Hindlimb muscle (tissue), 1 donor: ENCODE measurements at places on chromosomes 7 and 10.

GRCh38 chr7:101161692-101162471, 3.5 kb downstream of the VGF start:
- DNase-seq: no peak

DNA sequence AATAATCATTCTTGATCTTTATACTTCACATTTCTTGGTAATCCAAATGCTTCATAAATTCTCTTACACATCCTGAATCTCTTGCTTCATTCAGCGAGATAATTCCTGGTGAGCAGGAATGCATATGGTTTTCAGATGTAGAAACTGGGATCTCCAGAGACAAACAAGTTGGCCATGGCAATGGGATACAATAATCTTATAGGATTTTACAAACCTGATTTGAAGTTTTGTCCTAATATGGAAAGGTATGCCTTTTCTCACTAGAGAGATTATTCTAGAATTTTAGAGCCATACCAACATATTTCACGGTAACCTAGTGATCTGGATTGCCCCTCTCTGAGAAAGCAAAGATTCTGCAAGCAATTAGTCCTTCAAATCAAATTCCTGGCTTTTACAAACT, 13.1 kb upstream of the TRDMT1 start:
- DNase-seq: no peak

DNA sequence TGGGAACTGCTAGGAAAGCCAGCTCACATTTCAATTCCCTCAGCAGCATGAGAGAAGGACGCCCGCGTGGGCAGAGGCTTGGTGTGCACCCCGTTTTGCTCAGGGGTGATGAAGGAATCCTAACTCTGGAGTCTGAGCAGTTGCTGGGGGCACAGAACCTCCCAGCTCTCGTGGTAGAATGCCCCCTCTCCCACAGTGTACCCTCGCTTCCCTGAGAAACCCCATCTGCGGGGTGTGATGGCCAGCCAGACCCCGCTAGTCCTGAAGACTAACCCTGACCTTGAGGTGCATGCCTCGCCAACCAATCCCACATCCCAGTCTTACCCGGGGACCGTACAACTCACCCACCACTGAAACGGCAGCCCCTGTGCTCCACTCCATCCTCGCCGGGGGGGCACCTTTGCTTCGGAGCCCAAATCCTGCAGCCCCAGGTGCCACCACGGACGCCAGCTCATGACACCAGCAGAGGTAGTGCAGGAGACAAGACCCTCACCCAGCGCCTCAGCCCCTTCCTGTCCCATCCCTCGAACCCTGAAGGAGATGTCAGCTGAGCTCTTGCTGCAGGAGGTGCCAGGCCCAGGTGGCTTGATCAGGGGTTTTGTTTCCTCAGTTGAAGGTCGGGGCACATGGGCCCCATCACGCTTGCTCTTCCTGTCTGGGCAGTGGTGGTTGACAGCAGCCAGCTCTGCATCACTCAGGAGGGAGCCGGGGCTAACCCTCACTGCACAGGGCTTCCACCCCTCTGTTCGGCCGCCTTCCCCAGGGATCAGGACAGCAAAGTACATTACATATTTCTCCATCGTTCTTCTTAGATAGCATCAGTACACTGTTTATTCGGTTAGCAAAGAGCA, 236.5 kb downstream of the MGMT start:
- no peak for DNase-seq

DNA sequence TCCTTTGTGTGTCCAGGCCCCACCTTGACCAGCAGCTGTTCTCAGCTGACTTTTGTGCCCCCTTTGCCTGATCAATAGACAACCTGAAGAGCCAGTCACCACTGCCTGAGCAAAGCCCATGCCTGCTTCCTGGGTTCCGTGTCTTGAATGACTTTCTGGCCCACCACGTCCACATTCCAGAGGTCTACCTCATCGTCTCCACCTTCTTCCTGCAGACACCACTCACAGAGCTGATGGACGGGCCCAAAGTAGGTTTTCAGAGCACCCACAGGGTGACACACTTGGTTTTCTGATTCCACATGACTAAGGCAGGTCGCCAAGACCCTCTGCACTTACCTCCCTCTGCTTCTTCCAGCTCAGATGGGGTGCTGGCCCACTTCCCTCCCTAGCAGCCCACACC, 126.8 kb downstream of the WDFY4 start:
- DNase-seq: no peak

- no peak for DNase-seq
Observed at GRCh38 chr10:78365694-78366093, 332.0 kb downstream of the RPS24 start.

DNA sequence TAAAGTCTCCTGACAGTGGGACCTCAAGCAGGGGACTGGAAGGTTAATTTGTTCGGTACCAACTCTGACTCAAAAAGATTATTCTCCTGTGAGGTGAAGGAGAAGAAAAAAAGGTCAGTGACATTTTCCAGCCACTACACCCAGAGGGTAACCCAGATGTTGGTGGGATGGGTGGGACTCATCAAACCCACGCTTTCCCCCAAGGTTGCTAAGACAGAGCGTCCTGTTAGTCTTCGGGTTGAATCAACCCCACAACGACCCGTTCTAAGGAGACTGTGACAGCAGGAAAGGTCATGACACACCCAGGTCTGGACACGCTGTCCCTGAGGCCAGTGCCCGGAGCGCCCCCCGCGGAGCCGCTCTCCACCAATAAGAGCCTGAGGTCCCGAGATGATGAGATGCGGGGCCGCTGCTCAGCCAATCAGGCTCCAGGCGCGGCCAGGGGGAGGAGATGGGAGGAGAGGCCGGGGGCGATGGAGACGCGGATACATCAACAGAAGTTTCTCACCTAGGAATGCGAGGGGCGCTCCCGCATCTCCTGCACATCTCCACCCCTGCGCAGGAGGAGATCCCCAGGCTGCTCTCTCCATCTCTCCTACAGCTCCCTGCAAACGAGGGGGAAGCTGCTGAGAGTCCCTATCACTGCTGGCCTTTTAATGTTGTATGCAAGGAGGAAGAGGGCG, at the start of gene WNT16:
TSS of gene WNT16 (plus strand) at position 493 of the 683 bp plus-strand sequence. CDS start 293 bp downstream, outside the sequence.
- DNase-seq: no peak

DNA sequence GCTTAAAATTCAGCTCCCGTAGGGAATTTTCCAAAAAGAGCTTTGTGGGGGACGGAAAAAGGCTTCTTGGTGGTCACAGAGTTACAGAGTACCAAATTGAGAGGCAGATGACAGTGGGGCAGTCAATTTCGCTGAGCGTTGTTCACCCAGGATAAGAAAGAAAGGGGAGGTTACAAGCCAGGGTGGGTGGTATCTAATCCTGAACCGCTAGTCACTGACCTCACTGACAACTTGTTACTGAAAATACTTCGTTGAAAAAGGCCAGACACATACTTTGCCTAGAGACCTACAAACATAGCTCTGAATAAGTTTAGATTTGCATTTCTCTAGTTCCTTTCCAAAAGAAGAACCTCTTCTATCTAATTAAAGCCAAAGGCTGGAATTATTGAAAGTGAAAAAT, at the start of gene CTNNA3:
TSS of gene CTNNA3 (minus strand) at position 167 of the 400 bp plus-strand sequence.
- DNase-seq: no peak

- DNase-seq: no peak
Observed at GRCh38 chr10:104059364-104059763, 26.3 kb downstream of the COL17A1 start.

DNA sequence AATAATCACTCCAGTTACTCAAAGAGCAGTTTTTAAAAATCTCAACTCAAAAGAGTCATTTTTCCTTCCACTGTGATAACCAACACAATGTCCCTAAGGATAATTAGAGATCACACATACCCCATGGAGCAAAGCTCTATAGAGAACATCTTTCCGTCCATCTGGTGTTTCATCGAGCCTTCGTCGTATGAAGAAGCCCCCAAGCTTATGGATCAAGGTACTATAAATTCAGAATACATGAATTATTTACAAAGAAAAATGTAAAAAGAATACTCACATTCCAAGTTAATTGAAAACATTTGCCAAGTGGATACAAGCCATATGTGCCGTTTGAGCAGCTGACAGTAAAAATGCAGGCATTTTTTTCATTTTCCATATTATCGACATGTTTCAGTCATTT, 14.8 kb downstream of the GPAM start:
- no peak for DNase-seq

- no peak for DNase-seq
Observed at GRCh38 chr7:113622796-113623195, 296.0 kb downstream of the PPP1R3A start.

- DNase-seq: peak; percentile 73
Observed at GRCh38 chr7:105014693-105015389, 836 bp downstream of the KMT2E start.

DNA sequence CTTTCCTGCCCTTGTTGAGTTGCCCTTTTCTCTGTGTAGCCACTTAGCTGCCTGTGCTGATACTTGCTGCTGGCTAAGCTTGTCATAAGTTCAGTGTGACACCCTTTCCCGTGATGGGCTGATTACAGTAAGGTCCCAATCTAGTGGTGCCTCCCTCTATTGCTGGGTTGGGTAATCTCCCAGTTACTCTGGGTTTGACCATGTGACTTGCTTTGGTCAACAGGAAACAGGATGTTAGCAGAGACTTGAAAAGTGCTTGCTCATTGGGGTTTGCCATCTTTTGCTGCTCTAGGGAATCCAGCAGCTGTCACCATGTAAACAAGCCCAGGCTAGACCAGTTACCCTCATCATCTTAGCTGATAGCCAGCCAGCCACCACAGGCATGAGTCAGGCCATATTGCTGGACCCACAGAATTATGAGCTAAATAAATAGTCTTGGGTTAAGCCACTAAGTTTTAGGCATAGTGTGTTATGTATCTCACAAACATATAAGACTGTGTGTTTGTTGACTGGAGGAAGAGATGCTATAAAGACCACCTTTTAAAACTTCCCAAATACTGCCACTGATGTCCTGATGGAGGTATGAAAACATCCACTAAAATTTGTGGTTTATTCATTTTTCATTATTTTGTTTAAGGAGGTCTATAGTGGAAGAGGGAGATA, 4.0 kb upstream of the LEP start:
- no peak for DNase-seq

GRCh38 chr7:120959929-120960484, 9.4 kb downstream of the ING3 start:
- DNase-seq: no peak

GRCh38 chr10:133511907-133512528, 15.1 kb upstream of the CYP2E1 start:
- DNase-seq: no peak

DNA sequence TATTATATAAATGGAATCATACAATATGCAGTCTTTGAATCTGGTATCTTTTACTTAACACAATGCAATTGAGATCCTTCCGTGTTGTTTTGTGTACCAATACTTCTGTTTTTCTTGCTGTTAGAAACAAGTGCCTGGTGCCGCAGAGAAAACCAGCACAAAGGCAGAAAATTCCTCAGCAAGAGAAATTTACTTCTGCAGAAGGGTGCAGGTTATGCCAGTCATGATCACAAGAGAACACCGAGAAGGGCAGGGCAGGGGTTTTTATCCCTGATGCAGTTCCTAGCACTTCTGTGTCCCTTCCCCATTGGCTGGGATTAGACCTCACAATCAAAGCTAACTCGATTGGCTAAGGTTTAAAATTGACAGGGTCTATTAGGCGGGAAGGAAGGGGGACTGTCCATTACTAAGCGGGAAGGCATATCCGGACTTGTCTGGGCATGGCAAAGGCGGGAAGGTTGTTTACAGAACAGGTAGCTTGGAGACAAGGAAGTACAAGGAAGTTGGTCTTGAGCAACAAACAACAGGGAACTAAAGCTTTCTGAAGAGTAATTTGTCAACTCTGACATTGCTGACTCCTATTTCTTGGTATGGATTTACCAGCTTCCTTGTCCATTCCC, 2.4 kb upstream of the ZNF33B start:
- no peak for DNase-seq

DNA sequence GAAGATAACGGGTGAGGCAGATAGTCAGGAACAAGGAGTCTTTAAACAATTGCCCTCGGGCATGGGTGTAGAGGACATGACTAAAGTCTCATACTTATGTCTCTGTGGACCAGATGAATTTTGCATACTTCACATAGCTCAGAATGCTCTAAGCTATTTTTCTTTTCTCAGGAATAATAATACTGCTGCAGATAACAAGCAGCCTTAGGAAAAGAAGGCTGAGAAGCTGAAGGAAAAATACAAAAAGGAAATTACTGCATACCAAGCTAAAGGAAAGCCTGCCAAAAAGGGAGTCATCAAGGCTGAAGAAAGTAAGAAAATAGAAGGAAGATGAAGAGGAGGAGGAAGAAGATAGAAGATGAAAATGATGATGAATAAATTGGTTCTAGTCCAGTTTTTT, 13.4 kb upstream of the ERCC6 start:
- no peak for DNase-seq

DNA sequence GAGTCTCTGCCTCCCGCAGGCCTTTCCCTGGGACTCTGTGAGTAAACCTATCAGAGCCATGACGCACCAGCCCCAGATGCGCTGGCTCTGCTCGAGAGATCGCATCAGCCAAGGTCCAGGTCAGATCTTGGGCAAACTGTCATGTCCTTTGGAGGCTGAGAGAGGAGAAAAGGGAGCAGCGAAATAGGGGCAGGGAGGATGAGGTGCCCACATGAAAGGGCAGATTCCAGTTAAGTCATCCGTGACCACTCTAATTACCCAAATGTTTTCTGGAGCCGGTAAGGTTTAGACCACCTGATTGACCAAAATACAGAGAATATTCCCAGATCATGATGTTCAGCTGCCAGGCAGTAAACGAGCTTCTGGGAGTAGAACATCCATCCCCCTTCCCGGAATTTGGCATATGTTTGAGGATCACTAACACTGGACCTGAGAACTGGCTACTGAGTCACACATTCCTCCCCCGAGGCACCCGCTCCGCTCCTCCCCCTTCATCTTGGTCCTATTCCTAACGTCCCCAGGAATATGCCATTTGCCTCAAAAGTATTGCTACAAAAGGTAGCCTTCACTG, 88.0 kb downstream of the FGFR2 start:
- DNase-seq: no peak

DNA sequence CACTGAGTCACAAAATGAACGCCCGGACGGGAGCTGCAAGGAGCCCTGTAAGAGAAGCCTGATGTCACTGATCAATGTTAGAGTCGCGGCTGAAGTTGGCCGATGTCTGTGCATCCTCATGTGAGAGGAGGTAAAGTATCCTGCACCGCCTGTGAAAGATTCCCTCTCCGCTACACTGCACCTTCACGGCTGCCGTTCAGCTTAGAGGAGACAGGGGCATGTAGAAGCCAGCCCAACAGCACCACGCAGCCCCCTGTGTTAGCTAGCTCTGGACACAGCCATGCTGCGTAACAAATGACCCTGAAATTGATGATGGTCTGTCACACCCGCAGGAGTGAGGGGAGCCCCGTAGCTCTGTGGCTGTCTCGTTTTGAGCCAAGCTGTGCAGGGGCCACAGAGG, 81.5 kb upstream of the DIP2C start:
- no peak for DNase-seq

DNA sequence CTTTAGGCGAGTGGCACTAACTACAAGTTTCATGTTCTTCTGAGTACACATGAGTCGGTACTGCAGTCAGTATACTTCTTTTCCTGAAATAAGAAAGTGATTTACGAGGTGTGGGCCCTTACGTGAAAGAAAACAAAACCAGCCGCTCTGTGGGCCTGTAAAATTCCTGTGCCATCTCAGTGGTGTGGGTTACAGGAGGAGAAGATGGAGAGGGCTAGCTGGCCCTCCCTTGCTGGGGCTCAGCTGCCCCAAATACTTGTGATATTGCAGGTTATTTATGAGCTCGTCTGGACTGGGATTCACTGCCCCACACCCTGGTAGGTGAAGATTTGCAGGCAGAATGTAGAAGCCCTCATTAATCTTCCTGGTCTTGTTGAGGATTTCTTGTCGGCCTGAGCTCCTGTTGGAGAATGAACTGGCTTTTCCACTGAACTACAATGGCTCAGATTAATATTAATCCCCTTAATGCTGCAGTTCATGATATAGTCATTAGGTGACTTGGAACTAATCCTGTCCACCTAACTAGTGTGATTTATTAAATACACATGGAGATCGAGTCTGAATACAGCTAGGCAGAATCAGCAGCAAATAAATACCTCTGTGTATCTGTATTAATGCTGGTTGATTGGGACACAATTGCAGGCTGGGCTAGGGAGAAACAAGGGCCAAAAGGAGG, 68.0 kb downstream of the GBF1 start:
- DNase-seq: no peak
